ENCODE measurements at places on chromosomes 1 and 21. TPM values are rescaled to one million over a fixed set of nuclear protein-coding genes. Genes with fewer than 3 reads are reported as not detected.

The LRIF1 gene
- total RNA-seq: 19.7 TPM

The OR10K1 gene
- total RNA-seq: not detected

The SLAMF9 gene
- not detected for total RNA-seq

The COL6A1 gene
- total RNA-seq: 81.3 TPM

The GJB4 gene
- total RNA-seq: 0.23 TPM

The AVPR1B gene
- 0.17 TPM for total RNA-seq

The PGLYRP3 gene
- total RNA-seq: not detected

The FNDC5 gene
- 93.1 TPM for total RNA-seq

The AADACL3 gene
- total RNA-seq: 0.13 TPM

- peak; percentile 2 for ATAC-seq
These were observed 26.2 kb upstream of the PLCH2 start for GRCh38 chr1:2449636-2450454.

- no peak for ATAC-seq
These were observed 59.9 kb downstream of the UBE2U start for GRCh38 chr1:64263335-64263734.

GRCh38 chr1:156696755-156697154 is 8.6 kb downstream of the CRABP2 start:
- ATAC-seq: no peak

GRCh38 chr1:94873520-94874351 is 53.2 kb downstream of the CNN3 start:
- peak; percentile 41 for ATAC-seq

DNA sequence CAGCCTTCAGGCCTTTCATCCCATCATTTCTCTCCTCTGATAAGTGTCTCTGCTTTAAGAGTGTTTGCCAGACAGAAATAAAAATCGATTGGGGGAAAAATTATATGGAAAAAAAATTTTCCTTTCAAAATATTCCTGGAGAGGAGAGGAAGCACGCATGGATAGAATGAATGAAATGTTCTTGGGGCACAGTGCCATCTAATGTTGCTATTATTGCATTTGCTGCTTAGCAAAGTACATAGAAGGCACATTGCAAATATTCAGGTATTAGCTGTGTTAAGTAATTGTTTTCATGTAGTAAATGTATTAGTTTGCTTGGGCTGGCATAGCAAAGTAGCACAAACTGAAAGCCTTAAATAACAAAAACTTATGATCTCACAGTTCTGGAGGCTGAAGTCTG is 18.1 kb downstream of the B3GALT5 start:
- ATAC-seq: no peak

DNA sequence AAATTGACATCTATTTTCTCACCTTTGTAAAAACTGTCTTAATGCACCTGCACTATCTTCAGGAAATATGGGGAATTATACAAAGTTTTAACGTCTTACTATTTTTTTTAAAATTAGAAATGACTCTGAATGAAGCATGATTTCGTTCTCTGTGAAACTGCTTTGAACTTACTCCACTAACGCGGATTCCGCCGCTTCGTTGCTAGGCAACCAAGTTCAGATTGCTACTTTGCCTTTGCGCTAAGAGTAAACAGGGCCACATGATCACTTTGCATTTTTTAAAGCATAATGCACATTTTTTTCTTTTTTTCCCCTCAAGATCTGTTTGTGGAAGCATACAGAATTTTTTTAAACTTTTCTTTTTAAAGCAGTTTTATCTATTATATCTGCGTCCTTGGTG is 690.5 kb downstream of the BRINP3 start:
- ATAC-seq: no peak

- ATAC-seq: peak; percentile 97
These were observed 99.5 kb upstream of the BMP8A start for GRCh38 chr1:39391691-39392679.

- no peak for ATAC-seq
These were observed 273.9 kb downstream of the TM2D1 start for GRCh38 chr1:61450872-61451571.

GRCh38 chr1:187605736-187606135 is 777.0 kb downstream of the PLA2G4A start:
- ATAC-seq: peak; percentile 28

DNA sequence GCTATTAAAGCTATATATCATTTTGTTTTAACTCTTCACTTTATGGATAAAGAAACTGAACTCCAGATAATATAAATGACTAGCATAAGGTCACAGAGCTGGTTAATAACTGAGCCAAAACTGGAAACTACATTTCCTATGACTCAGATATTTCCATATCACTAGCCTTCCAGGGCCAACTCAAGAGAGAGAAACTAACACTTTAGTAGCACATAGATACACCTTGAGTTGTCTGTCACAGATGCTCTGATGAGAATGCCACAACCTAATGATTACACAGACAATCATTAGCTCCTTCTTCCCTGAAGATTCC is 40.7 kb downstream of the NME7 start:
- no peak for ATAC-seq

DNA sequence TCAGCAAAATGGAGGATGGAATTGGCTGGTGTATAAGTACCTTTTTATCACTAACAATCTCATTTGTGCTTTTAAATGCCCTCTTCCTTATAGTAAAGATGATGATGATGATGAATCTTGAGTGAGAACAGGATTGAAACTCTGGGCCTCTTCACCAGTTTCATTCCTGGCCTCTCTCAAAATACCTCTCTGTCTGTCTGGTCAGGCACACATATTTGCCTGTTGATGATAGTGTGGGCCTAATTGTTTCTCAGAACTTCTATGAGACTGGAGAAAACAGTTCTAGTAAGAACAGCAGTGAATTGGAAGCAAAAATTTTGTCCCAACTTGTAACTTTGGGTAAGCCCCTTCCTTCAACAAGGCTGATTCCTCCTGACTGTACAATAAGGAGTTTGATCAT is 94.4 kb upstream of the RGS4 start:
- no peak for ATAC-seq

DNA sequence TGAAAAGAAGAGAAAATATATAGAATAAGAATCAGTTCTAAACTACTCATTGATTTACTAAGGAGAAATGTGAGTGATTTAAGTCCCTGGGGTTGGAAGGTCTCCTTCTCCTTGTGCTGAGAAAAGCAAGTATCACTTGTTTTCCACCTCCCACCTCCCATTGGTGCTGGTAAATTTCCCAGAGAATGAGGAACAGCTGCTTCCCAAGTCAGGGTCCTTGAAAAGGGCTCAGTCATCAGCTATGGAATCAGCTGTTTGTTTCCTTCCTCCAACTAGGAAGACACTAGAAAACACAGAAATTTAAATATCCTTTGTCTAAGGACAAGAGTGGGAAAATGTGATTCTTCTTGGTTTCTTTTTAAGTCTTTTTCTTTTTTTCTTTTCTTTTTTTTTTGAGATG is 131.3 kb upstream of the C1orf21 start:
- ATAC-seq: no peak

DNA sequence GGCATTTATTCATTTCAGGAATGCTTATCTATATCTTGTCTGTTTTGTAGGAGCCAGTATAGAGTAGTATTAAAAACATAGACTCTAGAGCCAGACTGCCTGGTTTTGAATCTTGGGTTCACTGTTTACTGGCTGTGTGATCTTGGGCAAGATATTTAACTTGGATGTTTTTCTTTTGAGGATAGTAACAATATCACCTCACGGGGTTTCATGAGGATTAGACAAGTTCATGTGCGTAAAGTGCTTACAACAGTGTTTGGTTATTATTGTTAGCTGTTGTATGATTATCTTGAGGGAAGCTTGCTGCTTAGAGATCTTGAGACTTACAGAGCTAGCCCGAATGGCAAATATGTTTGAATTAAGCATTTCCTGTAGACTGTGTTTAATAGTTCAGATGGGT is 40.2 kb downstream of the WNT4 start:
- no peak for ATAC-seq

DNA sequence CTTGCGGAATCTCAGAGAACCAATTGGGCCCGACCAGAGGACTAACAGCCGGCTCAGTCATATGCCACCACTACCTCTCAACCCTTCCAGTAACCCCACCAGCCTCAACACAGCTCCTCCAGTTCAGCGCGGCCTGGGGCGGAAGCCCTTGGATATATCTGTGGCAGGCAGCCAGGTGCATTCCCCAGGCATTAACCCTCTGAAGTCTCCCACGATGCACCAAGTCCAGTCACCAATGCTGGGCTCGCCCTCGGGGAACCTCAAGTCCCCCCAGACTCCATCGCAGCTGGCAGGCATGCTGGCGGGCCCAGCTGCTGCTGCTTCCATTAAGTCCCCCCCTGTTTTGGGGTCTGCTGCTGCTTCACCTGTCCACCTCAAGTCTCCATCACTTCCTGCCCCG is 49.8 kb downstream of the ACP6 start:
- no peak for ATAC-seq

- ATAC-seq: no peak
These were observed 1085.7 kb downstream of the NCAM2 start for GRCh38 chr21:22083899-22084298.

DNA sequence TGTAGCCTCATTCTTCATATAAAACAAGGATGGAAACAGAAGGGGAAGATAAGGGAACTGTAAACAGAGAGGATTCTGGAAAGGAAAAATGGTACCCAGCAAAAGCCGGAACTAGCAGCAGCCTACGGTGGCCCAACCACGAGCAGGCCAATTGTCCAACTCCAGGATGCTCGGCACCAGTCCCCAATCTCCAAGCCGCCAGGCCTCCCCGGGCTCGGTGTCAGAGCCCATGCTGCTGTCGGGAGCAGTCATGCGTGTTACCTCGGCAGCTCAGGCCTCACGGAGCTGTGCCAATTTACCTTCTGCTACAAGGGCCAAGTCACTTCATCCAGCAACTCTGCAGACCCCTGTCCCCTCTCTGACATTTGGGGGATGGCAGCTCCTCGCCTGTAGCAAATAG is 130.8 kb downstream of the ZBTB18 start:
- no peak for ATAC-seq

DNA sequence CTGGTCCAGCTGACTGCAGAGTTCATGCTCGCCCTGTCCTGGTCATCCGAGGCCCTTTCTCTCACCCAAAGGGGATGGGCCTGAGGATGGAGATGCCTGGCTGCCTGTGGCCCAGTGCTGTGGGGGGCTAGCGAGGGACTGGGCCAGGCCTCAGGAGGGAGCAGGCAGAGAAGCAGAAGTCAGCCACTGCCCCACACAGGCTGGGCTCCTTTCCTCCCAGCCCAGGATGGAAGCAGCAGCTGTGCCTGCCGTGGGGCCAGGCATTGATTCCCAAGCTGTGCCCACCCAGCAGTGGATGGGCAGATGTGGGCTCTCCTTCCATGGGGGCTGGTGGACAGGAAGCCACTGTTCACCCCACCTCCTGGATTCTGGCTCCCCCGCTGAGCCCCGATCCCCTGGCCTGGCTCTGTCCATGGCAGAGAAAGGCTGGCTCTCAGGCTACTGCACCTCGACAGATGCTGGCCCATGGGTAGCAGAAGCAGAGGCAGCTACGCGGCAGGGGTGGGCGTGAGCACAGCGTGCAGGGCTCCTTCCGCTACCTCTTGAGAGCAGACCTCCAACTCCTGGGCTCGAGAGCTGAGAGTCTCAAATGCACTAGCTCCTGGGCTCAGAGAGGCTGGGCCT is 24.6 kb downstream of the RUNX3 start:
- ATAC-seq: no peak

DNA sequence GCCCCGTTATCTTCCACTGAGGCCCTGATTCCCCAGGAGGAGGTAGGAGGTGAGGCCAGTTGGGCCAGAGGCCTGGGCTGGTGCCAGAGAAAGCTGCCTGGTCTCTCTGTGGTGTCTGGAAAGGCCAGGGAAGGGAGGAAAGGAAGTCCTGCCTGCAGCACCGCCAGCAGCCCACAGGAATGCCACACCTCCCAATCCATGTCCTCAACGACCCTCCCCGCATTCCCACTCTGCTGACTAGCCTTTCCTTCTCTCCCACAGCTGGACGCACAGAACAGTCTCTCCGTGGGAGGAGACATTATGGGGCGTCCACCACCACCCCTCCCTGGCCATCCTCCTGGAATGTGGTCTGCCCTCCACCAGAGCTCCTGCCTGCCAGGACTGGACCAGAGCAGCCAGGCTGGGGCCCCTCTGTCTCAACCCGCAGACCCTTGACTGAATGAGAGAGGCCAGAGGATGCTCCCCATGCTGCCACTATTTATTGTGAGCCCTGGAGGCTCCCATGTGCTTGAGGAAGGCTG is 18.0 kb downstream of the CSF1 start:
- ATAC-seq: no peak

- no peak for ATAC-seq
These were observed 24.1 kb downstream of the PTGER3 start for GRCh38 chr1:71023515-71023914.

DNA sequence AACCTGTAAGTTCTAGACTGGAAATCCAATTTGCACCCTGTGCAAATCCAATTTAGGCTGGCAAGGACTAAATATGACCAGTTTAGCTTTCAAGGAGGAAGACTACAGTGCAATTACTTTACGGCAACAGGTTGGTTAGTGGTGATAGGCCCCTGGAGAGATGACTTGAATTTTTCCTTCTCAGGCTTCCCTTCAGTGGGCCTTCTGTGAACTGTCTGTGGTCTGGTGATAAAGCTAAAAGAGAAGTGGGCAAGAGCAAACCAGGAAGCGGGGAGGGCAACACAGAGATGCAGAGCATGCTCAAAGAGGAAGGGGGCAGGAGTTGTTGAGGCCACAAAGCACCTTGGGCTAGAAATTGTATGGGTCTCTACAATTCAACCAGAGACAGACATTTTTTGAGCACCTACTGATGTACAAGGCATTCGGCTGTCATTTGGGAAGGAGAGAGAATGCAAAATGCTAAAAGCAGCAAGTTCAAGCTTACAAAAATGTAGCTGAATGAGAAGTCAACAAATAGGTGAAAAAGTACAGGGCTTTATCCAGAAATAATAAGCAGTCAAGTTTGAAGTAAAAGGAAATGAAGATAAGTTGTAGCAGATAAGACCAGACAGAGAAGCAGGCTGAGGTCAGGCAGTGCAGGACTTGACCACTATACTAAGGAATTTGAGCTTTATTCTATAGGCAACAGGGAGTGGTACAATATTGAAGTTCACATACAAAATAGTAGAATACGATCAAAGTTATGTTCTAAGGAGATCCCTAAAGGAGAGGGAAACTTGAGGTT is 23.9 kb downstream of the INPP5B start:
- ATAC-seq: no peak

- ATAC-seq: no peak
These were observed 98.9 kb upstream of the DPYD start for GRCh38 chr1:98019747-98020146.

DNA sequence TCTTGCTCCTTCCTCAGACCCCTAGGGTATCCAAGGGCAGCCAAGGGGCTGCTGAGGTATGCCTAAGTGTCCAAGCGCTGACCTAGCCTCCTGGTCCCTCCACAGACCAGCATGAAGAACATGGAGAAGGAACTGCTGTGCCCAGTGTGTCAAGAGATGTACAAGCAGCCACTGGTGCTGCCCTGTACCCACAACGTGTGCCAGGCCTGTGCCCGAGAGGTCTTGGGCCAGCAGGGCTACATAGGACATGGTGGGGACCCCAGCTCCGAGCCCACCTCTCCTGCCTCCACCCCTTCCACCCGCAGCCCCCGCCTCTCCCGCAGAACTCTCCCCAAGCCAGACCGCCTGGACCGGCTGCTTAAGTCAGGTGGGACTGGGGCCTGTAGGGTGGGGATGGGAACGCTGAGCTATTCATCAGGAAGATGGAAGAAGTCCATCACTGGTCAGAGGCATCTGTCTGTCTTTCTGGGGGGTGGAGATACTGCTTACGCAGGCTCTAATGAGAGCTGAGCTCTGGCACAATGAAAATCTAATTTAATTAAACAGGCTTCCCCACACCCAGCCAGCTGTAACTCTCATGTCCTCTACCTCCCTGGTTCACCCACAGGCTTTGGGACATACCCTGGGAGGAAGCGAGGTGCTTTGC is 1.8 kb downstream of the TRIM46 start:
- ATAC-seq: no peak

Measured in motor neuron (in vitro differentiated cells).